ENCODE measurements at places on chromosomes 16 and 17.

DNA sequence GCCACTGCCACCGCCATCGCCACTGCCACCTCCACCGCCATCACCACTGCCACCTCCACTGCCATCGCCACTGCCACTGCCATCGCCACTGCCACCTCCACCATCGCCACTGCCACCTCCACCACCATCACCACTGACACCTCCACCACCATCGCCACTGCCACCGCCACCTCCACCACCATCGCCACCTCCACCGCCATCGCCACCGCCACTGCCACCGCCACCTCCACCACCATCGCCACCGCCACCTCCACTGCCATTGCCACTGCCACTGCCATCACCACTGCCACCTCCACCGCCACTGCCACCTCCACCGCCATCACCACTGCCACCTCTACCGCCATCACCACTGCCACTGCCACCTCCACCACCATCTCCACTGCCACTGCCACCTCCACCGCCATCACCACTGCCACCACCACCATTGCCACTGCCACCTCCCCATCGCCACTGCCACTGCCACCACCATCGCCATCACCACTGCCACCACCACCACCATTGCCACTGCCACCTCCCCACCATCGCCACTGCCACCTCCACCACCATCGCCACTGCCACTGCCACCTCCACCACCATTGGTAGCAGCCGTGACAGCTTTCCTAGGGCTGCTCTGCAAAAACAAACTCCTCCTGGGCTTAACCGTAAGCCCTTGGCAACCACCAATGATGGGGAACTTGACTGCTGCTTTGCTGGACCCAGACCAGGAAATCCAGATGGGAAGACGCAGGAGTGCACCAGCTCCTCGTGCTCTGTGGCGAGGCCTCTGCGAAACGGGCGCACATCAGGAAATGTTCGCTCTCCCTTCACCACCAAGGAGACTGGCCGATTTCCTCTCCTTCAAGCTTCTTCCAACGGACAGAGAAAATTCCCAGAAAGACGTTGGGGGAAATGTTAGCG lies 147.2 kb downstream of the RBFOX3 start:
- DNase-seq: no peak

- no peak for DNase-seq
Observed at GRCh38 chr17:43360376-43360738, 38.4 kb upstream of the ARL4D start.

- DNase-seq: no peak
Observed at GRCh38 chr16:77295896-77296295, 96.7 kb downstream of the SYCE1L start.

- no peak for DNase-seq
Observed at GRCh38 chr16:57039148-57039812, 49.9 kb downstream of the NLRC5 start.

DNA sequence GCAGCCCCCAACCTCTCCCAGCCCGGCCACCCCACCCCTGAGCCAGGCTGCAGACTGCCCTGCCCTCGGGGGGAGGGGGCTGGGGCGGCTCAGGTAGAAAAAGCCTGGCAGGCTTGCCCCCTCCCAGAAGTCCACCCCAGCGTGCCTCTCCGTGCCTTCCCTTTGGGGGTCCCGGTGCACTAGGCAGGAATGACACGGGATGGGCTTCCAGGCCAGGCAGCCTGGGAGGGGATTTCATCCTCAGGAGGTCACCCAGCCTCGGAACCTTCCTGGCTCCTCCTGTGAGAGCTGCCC lies 185.0 kb downstream of the NTN1 start:
- no peak for DNase-seq

All from posterior vena cava (tissue), 2 donors.